Activated naive CD8-positive, alpha-beta T cell treated with anti-CD3 and anti-CD28 coated beads for 36 hours (primary cell): ENCODE measurements at places on chromosomes 7 and 10. TPM values are rescaled to one million over a fixed set of nuclear protein-coding genes. Genes with fewer than 3 reads are reported as not detected.
A peak's percentile ranks its signal among the peaks of the same experiment; 100 is the strongest.

The FAM20C gene
- total RNA-seq, result 1.1 TPM

GRCh38 chr7:108310351-108310750 lies 145.9 kb downstream of the NRCAM start:
- peaks cover 2% of the 10 kb centered on the region for H3K36me3 ChIP-seq
- H3K27me3 ChIP-seq, result no peaks in the 10 kb centered on the region

The LIPJ gene
- not detected for total RNA-seq

The GPR15LG gene
- total RNA-seq, result not detected

The STEAP1 gene
- 2.0 TPM for total RNA-seq

DNA sequence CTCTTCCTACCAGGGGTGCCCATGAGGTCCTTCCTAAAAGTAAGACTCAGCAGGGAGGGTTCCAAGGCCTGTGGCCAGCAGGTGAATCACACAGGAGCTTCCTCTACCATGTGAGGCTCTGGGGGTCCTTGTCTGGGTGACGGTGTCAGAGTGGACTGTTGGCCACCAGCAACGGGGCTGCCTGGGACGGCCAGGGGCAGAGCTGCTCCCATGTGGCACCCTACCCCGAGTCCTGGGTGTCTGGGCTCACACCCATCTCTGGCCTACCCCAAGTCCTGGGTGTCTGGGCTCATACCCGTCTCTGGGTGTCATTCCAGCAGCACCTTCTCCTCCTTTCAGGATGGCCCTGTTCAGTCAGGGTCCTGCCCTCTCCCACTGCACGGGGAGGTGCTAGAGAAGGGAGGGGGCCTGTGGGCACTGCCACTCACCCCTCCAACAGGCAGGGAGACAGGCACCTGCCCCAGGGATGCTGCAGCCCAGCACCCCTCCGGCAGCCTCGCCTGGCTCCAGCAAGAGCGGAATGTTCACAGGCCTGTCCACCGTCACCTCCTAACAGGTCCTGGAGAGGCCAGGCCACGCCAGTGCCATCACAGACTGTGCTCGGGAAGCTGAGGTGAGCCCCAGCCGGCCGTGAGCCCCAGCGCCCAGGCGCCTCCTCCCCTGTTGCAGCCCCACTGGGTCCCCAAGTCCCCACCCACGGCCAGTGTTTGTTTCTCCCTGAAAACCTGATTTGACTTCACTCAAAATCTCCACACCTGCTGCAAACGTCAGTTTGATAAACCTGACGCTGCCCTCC lies 143.7 kb downstream of the PTPRN2 start:
- no peaks in the 10 kb centered on the region for H3K36me3 ChIP-seq
- H3K4me1 ChIP-seq, result no peaks in the 10 kb centered on the region
- no peak overlapping the region for H3K27ac ChIP-seq
- H3K27me3 ChIP-seq, result peaks cover 3% of the 10 kb centered on the region
- DNase-seq, result no peak

DNA sequence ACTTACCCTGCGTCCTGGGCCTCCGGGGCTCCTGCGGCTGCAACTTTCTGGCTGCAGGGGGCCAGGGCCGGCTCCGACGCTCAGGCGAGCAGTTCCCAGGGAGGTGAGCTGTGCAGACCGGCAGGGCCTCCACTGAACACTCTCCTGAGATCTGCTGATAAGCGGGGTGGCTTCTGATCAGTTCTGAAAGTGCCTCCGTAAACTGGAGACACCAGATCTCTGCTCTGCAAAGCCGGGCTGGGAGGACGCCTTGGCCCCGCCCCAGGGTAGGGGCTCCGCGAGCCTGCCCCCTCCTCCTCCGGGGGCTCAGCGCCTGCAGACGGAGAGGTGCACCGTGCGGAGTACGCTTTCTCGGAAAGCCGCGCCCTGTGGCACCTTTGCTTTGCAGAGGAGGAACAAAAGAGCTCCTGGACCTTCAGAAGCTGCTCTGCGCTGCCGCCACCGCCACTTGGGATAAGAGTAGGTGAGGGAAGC lies 141.3 kb upstream of the VKORC1L1 start:
- no peak overlapping the region for H3K27ac ChIP-seq
- H3K4me3 ChIP-seq, result no peak overlapping the region
- H3K36me3 ChIP-seq, result peaks cover 7% of the 10 kb centered on the region
- peak; percentile 28 for DNase-seq

DNA sequence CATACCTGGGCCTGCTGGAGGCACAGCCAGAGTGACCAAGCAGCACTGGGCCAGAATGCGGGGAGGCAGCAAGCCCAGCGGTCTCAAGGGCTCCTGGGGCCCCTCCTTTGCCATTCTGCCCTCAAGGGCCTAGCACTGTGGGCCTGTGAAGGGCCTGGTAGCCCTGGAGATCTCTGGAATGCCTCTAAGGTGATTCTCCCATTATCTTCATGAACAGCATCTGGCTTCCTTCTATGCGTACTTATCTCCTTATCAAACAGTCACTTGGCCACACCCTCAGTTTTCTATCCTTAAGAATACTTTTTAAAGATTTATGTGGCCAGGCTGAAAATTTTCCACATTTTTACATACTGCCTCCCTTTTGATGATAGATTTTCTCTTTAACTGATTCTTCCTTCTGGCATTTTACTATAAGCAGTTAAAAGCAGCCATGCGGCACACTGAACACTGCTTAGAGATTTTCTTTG lies 67.5 kb upstream of the CCNY start:
- no peak for DNase-seq
- no peak overlapping the region for H3K27ac ChIP-seq
- no peaks in the 10 kb centered on the region for H3K27me3 ChIP-seq
- peaks cover 1% of the 10 kb centered on the region for H3K36me3 ChIP-seq
- no peak overlapping the region for H3K4me3 ChIP-seq
- H3K4me1 ChIP-seq, result peaks cover 11% of the 10 kb centered on the region

DNA sequence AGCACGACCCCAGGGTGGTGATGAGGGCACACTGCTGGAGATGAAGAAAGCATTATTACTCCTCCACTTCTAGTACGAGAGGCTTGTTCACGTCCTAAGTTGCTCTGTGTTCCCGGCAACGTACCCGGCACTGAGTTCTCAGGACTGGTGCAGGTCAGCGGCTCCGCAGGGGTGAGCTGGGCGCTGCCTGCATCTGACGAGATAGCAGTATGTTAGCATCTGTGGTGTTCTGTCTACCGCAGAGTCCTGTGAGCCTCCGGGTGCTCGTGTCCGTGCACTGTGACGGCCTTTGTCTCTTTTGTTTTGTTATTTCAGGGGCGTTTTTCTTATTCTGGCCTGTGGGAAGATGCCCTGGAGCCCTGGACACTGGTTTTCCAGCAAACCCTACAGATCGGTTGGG lies 507.8 kb downstream of the DNAJB6 start:
- H3K36me3 ChIP-seq, result no peaks in the 10 kb centered on the region
- no peak overlapping the region for H3K27ac ChIP-seq
- H3K27me3 ChIP-seq, result no peaks in the 10 kb centered on the region
- no peak overlapping the region for H3K4me3 ChIP-seq

DNA sequence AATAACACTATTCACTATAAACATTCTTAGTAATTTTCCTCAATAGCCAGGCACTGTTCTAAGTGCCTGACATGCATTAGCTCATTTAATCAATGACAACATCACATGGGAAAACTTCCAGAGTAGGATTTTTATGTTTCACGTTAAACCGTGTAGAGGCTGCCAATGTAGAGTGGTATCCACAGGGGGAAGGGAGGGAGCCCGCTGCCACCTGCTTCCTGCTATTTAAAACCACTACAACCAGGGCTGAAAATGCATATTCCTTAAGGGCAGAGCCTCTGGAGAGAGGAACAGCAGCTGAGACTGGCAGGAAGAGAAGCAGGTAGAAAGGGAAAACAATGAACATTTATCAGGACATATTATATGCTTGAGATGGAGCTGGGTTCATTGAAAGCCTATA lies 684.3 kb upstream of the AUTS2 start:
- H3K4me3 ChIP-seq, result no peak overlapping the region
- DNase-seq, result no peak
- H3K36me3 ChIP-seq, result no peaks in the 10 kb centered on the region
- H3K27me3 ChIP-seq, result no peaks in the 10 kb centered on the region
- no peaks in the 10 kb centered on the region for H3K4me1 ChIP-seq

GRCh38 chr10:126302476-126302756 lies 85.9 kb downstream of the ADAM12 start:
- H3K27ac ChIP-seq, result no peak overlapping the region
- H3K27me3 ChIP-seq, result no peaks in the 10 kb centered on the region
- DNase-seq, result no peak
- H3K36me3 ChIP-seq, result no peaks in the 10 kb centered on the region
- H3K4me3 ChIP-seq, result no peak overlapping the region

- H3K36me3 ChIP-seq, result no peaks in the 10 kb centered on the region
- H3K27me3 ChIP-seq, result peaks cover 3% of the 10 kb centered on the region
- H3K27ac ChIP-seq, result no peak overlapping the region
These were observed 90.5 kb upstream of the MACROH2A2 start for GRCh38 chr10:69961881-69962745.

DNA sequence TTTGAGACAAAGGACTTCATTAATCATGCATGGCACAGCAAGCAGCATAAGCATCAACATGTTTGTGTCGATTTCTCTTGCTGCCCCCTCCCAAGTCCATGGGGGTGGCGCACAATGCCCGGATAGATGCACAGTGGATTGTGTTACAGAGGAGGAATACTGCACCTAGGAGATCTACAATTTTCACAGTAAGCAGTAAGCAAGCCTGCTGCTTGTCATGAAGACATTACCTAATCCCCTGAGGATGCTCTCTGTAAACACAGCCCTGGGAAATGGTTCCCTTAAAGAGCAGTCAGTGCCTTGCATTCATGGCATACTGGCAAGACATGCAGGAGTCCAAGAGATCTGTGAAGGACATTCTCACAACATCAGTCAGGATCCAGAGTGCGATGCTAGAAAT lies 137.7 kb downstream of the ETV1 start:
- H3K36me3 ChIP-seq, result no peaks in the 10 kb centered on the region
- no peak for DNase-seq
- no peak overlapping the region for H3K27ac ChIP-seq
- H3K4me1 ChIP-seq, result peaks cover 18% of the 10 kb centered on the region
- H3K27me3 ChIP-seq, result no peaks in the 10 kb centered on the region
- H3K4me3 ChIP-seq, result no peak overlapping the region

The PFKFB3 gene
- total RNA-seq, result 73.0 TPM

- H3K27ac ChIP-seq, result peak overlapping the region; percentile 77
- DNase-seq, result peak; percentile 15
- peaks cover 24% of the 10 kb centered on the region for H3K36me3 ChIP-seq
- peak overlapping the region; percentile 83 for H3K4me3 ChIP-seq
These were observed 110.7 kb downstream of the RALA start for GRCh38 chr7:39733881-39734632.

DNA sequence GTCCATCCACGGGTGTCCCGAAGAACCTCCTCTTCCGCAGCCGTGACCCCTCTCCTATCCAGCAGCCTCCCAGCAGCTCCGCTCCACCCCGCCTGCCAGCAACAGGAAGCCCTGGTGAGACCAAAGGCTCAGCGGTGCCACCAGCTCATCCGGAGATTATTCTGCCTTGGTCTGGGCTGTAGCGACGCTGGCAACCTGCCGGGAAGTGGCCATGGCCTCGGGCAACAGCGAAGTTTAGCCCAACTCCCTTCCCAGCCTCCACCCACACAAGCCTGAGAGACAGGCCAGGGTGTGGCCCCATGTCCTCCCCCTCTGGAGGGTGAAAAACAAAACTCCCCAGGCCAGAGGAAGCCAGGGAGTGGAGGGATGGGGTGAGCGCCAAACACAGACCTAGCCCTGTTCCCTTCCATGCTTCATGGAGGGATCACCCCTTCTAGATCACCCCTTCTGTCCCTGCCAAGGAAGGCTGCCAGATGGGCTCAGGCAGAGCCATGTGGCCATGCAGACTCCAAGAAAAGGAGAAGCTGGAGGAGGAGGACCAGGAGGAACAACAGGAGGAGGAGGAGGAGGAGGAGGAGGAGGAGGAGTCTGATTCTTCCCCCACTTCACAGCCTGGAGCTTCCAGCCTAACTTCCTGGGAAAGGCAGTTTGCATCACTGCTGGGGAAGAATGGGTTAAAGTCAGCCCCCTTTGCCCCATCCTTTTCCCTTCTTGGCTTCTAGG lies 918 bp downstream of the CALHM2 start:
- peaks cover 5% of the 10 kb centered on the region for H3K36me3 ChIP-seq
- H3K4me1 ChIP-seq, result peaks cover 23% of the 10 kb centered on the region
- no peaks in the 10 kb centered on the region for H3K27me3 ChIP-seq
- DNase-seq, result peak; percentile 28
- peak overlapping the region; percentile 73 for H3K27ac ChIP-seq
- H3K4me3 ChIP-seq, result peak overlapping the region; percentile 80

DNA sequence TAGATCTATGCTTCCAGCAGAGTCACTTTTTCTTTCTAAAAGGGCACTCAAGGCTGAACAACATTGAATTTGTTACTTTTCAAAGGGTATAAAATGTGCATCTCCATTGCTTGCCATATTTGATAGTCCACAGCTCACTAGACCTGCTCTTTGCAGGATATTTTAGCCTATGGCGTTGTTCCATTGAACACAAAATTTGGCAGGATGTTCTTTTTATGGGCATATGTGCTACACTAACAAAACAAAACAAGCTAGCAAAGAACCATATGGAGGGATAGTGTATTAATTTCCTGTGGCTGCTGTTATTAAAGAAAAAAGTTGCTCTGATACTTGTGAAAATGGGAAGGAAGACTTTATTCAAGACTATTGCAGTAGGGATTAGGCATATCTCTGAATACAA lies 828.7 kb downstream of the TYW1 start:
- no peaks in the 10 kb centered on the region for H3K27me3 ChIP-seq
- DNase-seq, result no peak
- no peak overlapping the region for H3K4me3 ChIP-seq
- H3K36me3 ChIP-seq, result no peaks in the 10 kb centered on the region
- no peaks in the 10 kb centered on the region for H3K4me1 ChIP-seq
- H3K27ac ChIP-seq, result no peak overlapping the region

DNA sequence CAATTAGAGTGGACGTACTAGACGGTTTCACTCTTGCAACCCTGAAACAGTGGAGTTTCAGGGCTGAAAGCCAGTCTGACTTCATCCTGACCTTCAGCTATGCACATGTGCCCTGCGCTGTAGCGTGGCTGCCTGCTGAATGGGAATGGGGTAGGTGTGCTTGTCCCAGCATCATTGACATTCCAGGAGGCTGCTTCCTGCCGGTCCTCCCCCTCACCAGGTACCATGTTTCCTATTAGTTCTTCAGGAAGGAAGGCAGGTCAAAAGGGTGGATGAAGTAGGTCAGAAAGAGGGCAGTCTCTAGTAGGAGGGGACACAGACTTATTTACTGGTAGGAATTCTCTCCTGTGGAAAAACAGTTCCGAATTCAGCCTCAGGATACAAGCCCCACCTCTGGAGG lies 551.8 kb upstream of the GALNT17 start:
- no peak overlapping the region for H3K27ac ChIP-seq
- no peaks in the 10 kb centered on the region for H3K4me1 ChIP-seq
- DNase-seq, result no peak

The SFRP5 gene
- total RNA-seq, result 0.27 TPM

DNA sequence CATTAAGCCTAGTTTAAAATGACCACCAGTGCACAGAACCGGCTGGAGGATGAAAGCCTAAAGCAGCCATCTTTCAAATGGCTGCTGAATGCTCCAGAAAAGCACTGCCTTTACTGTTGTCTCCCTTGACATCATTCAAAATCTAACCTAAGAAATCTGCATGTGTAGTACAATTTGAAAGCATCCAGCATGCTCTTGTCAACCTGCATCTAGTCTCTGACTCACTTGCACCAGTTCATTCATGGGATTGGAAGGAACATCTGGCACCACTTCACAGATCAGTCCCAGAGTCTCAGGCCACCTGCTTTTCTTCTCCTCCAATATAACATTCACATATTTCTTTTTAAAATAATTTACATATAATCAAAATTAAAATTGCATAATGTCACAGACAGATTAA lies 76.2 kb downstream of the RNF133 start:
- no peaks in the 10 kb centered on the region for H3K36me3 ChIP-seq
- H3K4me1 ChIP-seq, result no peaks in the 10 kb centered on the region
- no peak for DNase-seq
- H3K4me3 ChIP-seq, result no peak overlapping the region

GRCh38 chr10:122632031-122632430 lies 67.6 kb downstream of the C10orf120 start:
- no peaks in the 10 kb centered on the region for H3K4me1 ChIP-seq
- no peak for DNase-seq
- no peaks in the 10 kb centered on the region for H3K27me3 ChIP-seq
